ENCODE measurements at places on chromosomes 11 and 22. TPM values are rescaled to one million over a fixed set of nuclear protein-coding genes. Genes with fewer than 3 reads are reported as not detected.

The ABTB2 gene
- total RNA-seq, result 4.3 TPM

- no peaks in the 10 kb centered on the region for H3K27me3 ChIP-seq
- no peaks in the 10 kb centered on the region for H3K36me3 ChIP-seq
- no peaks in the 10 kb centered on the region for H3K4me1 ChIP-seq
- no peak overlapping the region for H3K27ac ChIP-seq
- H3K4me3 ChIP-seq, result no peak overlapping the region
- no peak for DNase-seq
Measured at GRCh38 chr11:58318532-58318931, 40.3 kb downstream of the OR5B17 start.

DNA sequence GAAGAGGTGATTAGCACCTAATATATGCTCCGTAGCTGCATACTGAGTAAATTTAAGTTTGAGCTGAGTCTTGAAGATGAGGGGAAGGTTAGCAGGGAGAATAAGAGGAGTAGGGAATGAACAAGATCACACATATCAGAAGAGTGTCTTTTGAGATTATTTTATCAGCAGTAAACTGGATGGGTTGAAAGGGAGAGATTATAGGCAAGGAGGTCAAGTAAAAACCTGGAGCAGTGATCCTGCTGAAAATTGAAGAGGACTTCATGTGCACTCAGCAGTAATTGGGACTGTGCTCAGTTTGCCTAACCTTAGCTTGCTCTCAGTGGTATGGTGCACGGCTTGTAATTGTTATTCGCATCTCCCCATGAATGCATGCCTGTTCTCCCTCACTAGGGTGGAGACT lies 79.5 kb upstream of the PICALM start:
- no peak overlapping the region for H3K27ac ChIP-seq
- DNase-seq, result no peak
- no peaks in the 10 kb centered on the region for H3K27me3 ChIP-seq
- peaks cover 43% of the 10 kb centered on the region for H3K4me1 ChIP-seq
- no peak overlapping the region for H3K4me3 ChIP-seq
- H3K36me3 ChIP-seq, result no peaks in the 10 kb centered on the region

- no peak overlapping the region for H3K4me3 ChIP-seq
- H3K36me3 ChIP-seq, result no peaks in the 10 kb centered on the region
- DNase-seq, result no peak
- H3K27ac ChIP-seq, result no peak overlapping the region
Measured at GRCh38 chr11:76577226-76577920, 93.2 kb downstream of the LRRC32 start.

All from body of pancreas (tissue), 4 donors.